ENCODE measurements at places on chromosomes 2 and 18. TPM values are rescaled to one million over a fixed set of nuclear protein-coding genes. Genes with fewer than 3 reads are reported as not detected.

Gene MRPS9
- 13.8 TPM for total RNA-seq

Gene L3MBTL4
- 13.1 TPM for total RNA-seq

Gene IL1R1
- total RNA-seq = 0.31 TPM

Gene GAREM1
- total RNA-seq = 33.5 TPM

Gene ANKRD30B
- total RNA-seq = 2.2 TPM

Gene KLHL41
- 2.8 TPM for total RNA-seq

Gene INPP5D
- total RNA-seq = 8.5 TPM

Gene SLC9A4
- total RNA-seq = 0.63 TPM

Gene MALL
- 1.3 TPM for total RNA-seq

Gene RAB31
- total RNA-seq = 19.7 TPM

Gene NOL4
- 160 TPM for total RNA-seq

Gene EFR3B
- total RNA-seq = 69.5 TPM

Gene SPEG
- total RNA-seq = 24.7 TPM

Gene C2orf74
- 2.5 TPM for total RNA-seq

Gene TMEM237
- 40.7 TPM for total RNA-seq

Gene SGPP2
- 1.3 TPM for total RNA-seq

Gene MCM6
- 24.7 TPM for total RNA-seq

Gene POMC
- 2.8 TPM for total RNA-seq

Gene ANKRD30BL
- total RNA-seq = 47.0 TPM

All from parietal lobe (tissue), 2 donors.